Esophagus squamous epithelium (tissue), 5 donors: ENCODE measurements at places on chromosomes 6 and 20.
A peak's percentile ranks its signal among the peaks of the same experiment; 100 is the strongest.

GRCh38 chr6:142857233-142857761, 87.7 kb downstream of the HIVEP2 start:
- H3K36me3 ChIP-seq: no peaks in the 10 kb centered on the region
- H3K27me3 ChIP-seq: no peaks in the 10 kb centered on the region
- no peak for DNase-seq
- H3K4me3 ChIP-seq: peak overlapping the region; percentile 10
- peaks cover 15% of the 10 kb centered on the region for H3K4me1 ChIP-seq

DNA sequence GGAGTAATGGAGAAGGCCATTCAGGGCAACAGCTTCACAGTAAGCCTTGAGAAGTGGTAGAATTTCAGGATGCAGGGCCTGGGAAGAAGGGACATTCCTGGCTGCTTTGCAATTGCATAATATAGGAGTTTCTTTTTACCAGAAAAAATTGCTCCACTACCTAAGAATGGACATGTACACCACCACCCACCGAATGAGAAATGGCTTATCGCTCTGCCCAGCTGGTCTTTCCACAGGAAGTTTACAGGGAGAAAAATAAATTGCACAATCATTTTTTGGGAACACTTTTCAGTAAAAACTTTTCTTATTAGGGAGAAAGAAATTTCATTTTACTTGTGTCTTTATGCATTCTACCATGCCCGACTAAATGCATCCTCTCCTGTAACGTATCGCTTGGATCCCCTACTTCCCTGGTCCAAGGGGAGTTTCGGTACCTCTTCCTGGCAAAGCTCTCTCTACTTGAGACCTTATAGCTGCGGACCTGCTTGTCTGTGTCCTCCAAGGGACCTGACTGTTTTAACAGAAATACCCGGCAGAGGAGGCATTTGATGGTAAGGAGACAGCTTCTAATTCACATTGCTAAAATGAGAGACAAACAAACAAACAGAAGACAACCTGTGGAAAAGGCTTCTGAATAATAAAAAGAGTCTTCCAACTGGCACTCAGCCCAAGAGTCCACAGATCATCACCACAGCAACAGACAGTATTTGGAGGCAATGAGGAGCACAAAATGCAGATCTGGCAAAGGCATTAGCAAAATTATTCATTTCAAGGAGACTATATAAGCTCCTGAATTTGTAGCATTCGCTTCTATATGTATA, 54.2 kb downstream of the MAP3K5 start:
- H3K36me3 ChIP-seq: no peaks in the 10 kb centered on the region
- H3K27me3 ChIP-seq: no peaks in the 10 kb centered on the region
- peaks cover 20% of the 10 kb centered on the region for H3K4me1 ChIP-seq

- no peaks in the 10 kb centered on the region for H3K27me3 ChIP-seq
- H3K36me3 ChIP-seq: no peaks in the 10 kb centered on the region
- H3K4me1 ChIP-seq: peaks cover 11% of the 10 kb centered on the region
- H3K27ac ChIP-seq: peak overlapping the region; percentile 96
These were observed 73.1 kb downstream of the OR2B2 start for GRCh38 chr6:27838945-27839625.

DNA sequence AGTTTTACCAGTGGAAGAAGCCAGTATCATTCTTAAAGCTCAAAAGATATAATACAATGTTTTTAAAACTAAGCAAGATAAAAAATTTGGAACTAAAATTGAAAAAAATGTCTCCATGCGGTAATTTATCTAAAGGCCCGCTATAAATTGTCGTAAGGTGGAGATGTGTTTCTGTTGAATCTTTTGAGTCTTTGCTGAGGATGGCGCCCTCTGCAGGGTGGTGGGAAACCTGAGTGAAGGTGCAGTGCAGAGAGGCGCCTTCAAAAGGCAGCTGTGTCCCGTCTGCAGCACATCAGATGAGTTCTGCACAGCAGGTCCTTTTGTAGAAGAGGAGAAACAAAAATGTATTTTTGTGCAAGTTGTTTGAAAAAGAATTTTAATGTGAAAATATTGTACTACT, 29.4 kb upstream of the KIF25 start:
- H3K27ac ChIP-seq: no peak overlapping the region
- DNase-seq: no peak
- H3K36me3 ChIP-seq: peaks cover 19% of the 10 kb centered on the region
- no peak overlapping the region for H3K4me3 ChIP-seq
- H3K4me1 ChIP-seq: no peaks in the 10 kb centered on the region

GRCh38 chr6:138157986-138158638, 3.6 kb upstream of the ARFGEF3 start:
- H3K27ac ChIP-seq: no peak overlapping the region
- DNase-seq: no peak
- no peaks in the 10 kb centered on the region for H3K36me3 ChIP-seq
- peaks cover 10% of the 10 kb centered on the region for H3K4me1 ChIP-seq
- H3K27me3 ChIP-seq: peaks cover 4% of the 10 kb centered on the region

- H3K4me3 ChIP-seq: no peak overlapping the region
- no peaks in the 10 kb centered on the region for H3K4me1 ChIP-seq
- no peak overlapping the region for H3K27ac ChIP-seq
- peaks cover 38% of the 10 kb centered on the region for H3K36me3 ChIP-seq
These were observed 54.9 kb downstream of the TAF4 start for GRCh38 chr20:62010551-62011402.

DNA sequence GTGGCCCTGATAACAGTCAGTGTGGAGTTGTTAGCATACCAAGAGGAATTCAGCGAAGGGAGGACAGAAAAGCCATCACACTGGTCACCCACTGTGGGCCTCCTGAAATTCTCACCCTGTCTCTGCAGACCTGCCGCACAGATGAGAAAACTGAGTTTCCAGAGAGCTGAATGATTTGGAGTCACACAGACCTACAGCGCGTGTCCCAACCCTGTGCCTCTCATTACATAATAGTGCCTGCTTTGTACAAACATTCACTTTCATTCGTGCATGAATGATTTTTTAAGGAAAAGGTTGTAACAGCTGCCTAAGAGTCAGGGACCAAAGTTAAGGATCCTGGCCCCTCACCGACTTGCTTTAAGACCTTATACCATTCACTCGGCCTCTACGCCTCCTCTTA, 62.7 kb downstream of the THBS2 start:
- no peak overlapping the region for H3K4me3 ChIP-seq
- DNase-seq: no peak
- H3K4me1 ChIP-seq: peaks cover 5% of the 10 kb centered on the region

GRCh38 chr6:11011787-11012234, 32.3 kb downstream of the ELOVL2 start:
- H3K27me3 ChIP-seq: peaks cover 14% of the 10 kb centered on the region
- H3K4me3 ChIP-seq: no peak overlapping the region
- H3K27ac ChIP-seq: no peak overlapping the region
- no peaks in the 10 kb centered on the region for H3K36me3 ChIP-seq

- H3K36me3 ChIP-seq: peaks cover 17% of the 10 kb centered on the region
- no peak overlapping the region for H3K4me3 ChIP-seq
- H3K27ac ChIP-seq: peak overlapping the region; percentile 86
- DNase-seq: no peak
These were observed 12.0 kb downstream of the ZNF217 start for GRCh38 chr20:53581444-53582250.

DNA sequence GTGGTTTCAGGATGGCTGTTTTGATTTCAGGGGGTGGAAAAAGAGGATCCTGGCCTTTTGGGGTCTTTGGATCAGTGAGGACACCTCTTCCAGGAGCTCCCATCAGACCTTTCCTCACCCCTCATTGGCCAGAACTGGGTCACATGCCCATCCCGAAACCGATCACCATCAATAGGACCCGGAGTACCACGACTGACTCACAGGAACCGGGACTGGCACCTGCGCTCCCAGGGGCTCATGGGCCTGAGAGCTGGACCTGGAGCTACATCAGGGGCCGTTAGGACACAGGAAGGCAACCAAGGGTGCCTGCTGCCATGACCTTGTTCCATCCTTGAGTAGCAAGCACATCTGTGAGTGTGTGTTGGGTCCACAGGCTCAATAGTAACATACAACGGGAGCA, 180.4 kb downstream of the BMP7 start:
- no peak overlapping the region for H3K27ac ChIP-seq
- no peak overlapping the region for H3K4me3 ChIP-seq
- no peaks in the 10 kb centered on the region for H3K36me3 ChIP-seq
- no peak for DNase-seq

DNA sequence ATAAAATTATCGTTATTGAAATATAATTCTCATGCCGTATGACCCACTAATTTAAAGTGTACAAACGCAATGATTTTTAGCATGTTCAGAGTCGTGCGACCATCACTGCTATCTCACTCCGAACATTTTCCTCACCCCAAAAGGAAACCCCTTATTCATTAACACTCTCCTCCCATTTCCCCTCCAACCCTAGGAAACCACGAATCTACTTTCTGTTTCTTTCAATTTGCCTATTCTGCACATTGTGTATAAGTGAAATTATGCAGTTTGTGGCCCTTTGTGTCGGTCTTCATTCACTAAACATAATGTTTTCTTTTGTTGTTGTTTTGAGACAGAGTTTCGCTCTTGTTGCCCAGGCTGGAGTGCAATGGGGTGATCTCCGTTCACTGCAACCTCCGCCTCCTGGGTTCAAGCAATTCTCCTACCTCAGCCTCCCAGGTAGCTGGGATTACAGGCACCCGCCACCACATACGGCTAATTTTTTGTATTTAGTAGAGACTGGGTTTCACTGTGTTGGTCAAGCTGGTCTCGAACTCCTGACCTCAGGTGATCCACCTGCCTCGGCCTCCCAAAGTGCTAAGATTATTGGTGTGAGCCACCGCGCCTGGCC, 99.7 kb upstream of the ZNF217 start:
- no peak overlapping the region for H3K27ac ChIP-seq
- H3K4me1 ChIP-seq: peaks cover 14% of the 10 kb centered on the region
- H3K36me3 ChIP-seq: no peaks in the 10 kb centered on the region

GRCh38 chr6:14442242-14442641, 324.7 kb downstream of the CD83 start:
- no peak for DNase-seq
- no peaks in the 10 kb centered on the region for H3K4me1 ChIP-seq
- peak overlapping the region; percentile 23 for H3K27ac ChIP-seq
- H3K4me3 ChIP-seq: no peak overlapping the region
- no peaks in the 10 kb centered on the region for H3K27me3 ChIP-seq

GRCh38 chr6:147009358-147009757, 194.9 kb upstream of the STXBP5 start:
- H3K4me3 ChIP-seq: no peak overlapping the region
- no peaks in the 10 kb centered on the region for H3K27me3 ChIP-seq
- DNase-seq: no peak

DNA sequence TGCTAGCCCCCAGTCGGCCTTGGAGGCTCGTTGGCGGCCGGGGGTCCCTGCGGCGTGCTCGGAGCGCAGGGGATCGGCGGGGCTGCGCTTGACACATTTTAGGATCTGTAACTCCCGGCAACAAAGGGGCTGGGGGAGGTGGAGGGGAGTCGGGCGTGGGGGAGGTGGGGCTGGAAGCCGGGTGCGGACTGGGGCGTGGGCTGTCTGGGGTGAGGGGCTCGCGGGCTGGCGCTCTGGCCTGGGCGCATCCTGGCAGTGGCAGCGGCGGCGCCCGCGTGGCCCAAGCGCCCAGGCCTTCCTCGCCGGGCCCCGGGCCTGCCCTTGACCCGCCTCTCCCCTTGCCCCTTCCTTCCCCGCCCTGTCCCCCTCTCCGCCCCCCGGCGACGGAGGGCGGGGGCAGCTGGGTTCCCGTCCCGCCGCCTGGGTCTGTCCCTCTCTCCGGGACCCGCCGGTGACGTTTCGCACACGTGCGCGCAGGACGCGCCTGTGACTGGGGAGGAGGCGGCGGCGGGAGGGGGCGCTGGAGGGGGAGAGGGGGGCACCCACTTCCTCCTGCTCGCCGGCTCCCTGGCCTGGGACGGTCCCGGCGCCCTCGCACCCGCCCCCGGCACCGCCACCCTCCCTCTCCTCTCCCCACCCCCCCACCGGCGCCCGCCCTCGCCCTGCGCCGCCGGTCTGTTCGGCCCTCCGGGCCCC, 1.5 kb downstream of the E2F3 start:
- peak; percentile 56 for DNase-seq
- no peaks in the 10 kb centered on the region for H3K27me3 ChIP-seq
- no peaks in the 10 kb centered on the region for H3K36me3 ChIP-seq
- peak overlapping the region; percentile 93 for H3K4me3 ChIP-seq
- H3K27ac ChIP-seq: peak overlapping the region; percentile 95
- no peaks in the 10 kb centered on the region for H3K4me1 ChIP-seq

- H3K4me3 ChIP-seq: no peak overlapping the region
- no peaks in the 10 kb centered on the region for H3K27me3 ChIP-seq
- no peaks in the 10 kb centered on the region for H3K36me3 ChIP-seq
These were observed 57.5 kb downstream of the NCOA3 start for GRCh38 chr20:47559141-47559540.

DNA sequence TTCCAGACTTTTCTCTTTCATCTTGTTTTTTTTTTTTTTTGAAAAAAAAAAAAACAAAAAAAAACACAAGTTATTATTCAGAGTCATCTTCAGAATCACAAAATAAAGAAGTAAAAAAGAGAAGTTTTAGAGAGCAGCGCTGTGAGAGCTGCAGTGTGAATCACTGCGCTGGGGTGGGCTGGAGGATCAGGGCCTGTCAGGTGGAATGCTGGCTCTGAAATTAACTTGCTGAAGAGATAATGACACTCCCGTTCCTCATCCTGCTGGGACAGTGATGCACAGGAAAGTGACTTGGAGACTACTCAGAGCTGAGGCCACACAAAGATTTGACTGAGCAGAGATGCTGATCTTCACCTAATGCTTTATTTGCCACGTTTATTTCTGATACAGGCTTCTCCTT, 42.7 kb upstream of the CLDN20 start:
- no peaks in the 10 kb centered on the region for H3K36me3 ChIP-seq
- DNase-seq: no peak
- H3K27me3 ChIP-seq: no peaks in the 10 kb centered on the region
- peaks cover 3% of the 10 kb centered on the region for H3K4me1 ChIP-seq

DNA sequence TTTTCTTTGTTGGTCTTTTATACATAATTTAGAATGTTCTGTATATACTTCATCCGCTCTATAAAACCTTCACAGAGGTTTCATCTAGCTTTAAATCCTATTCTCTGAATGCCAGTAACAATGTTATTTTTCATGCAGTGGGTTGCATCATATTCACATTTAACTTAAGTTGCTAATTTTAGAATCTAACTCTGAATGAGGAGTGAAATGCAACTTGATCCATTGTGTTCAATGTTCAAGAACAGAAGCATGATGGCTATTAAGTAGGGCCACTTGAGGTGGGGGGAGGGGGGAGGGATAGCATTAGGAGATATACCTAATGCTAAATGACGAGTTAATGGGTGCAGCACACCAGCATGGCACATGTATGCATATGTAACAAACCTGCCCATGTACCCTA, 224.5 kb downstream of the NKAIN2 start:
- H3K27me3 ChIP-seq: no peaks in the 10 kb centered on the region
- H3K27ac ChIP-seq: no peak overlapping the region
- H3K4me3 ChIP-seq: no peak overlapping the region
- no peaks in the 10 kb centered on the region for H3K36me3 ChIP-seq
- H3K4me1 ChIP-seq: no peaks in the 10 kb centered on the region

DNA sequence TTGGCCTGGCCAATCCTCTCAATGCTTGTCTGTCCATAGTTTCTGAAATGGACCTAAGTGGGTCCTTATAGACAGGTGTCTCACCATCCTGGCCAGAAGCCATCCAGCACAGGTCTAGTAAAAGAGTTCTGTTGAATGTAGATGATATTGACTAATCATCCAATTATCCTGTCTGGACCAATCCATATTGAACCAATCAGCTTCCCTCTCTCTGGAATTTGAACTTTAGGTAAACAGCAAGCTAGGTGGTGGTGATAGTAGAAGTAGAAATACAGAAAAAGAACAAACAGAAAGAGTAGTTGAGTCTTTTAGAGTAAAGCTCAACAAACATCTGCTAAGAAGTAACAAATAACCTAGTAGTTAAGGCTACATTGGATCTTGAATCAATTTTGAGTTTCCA, 9.5 kb upstream of the PNRC1 start:
- H3K36me3 ChIP-seq: no peaks in the 10 kb centered on the region
- H3K4me1 ChIP-seq: peaks cover 23% of the 10 kb centered on the region
- DNase-seq: no peak
- no peak overlapping the region for H3K27ac ChIP-seq
